ENCODE measurements at places on chromosomes 13 and 19. TPM values are rescaled to one million over a fixed set of nuclear protein-coding genes. Genes with fewer than 3 reads are reported as not detected.

GRCh38 chr19:34399886-34400285 is 4.3 kb upstream of the PDCD2L start:
- H3K27ac ChIP-seq, result no peak overlapping the region
- peaks cover 3% of the 10 kb centered on the region for H3K36me3 ChIP-seq
- no peaks in the 10 kb centered on the region for H3K27me3 ChIP-seq
- no peak overlapping the region for H3K4me3 ChIP-seq
- DNase-seq, result no peak
- no peaks in the 10 kb centered on the region for H3K4me1 ChIP-seq

- DNase-seq, result no peak
- no peaks in the 10 kb centered on the region for H3K27me3 ChIP-seq
- no peak overlapping the region for H3K4me3 ChIP-seq
- no peak overlapping the region for H3K27ac ChIP-seq
- H3K4me1 ChIP-seq, result no peaks in the 10 kb centered on the region
- H3K36me3 ChIP-seq, result no peaks in the 10 kb centered on the region
Measured at GRCh38 chr19:10747271-10747670, 29.4 kb downstream of the DNM2 start.

GRCh38 chr13:49681842-49682435 is 9.3 kb downstream of the EBPL start:
- no peaks in the 10 kb centered on the region for H3K27me3 ChIP-seq
- H3K4me1 ChIP-seq, result no peaks in the 10 kb centered on the region
- H3K27ac ChIP-seq, result no peak overlapping the region
- DNase-seq, result no peak
- no peaks in the 10 kb centered on the region for H3K36me3 ChIP-seq
- H3K4me3 ChIP-seq, result no peak overlapping the region

DNA sequence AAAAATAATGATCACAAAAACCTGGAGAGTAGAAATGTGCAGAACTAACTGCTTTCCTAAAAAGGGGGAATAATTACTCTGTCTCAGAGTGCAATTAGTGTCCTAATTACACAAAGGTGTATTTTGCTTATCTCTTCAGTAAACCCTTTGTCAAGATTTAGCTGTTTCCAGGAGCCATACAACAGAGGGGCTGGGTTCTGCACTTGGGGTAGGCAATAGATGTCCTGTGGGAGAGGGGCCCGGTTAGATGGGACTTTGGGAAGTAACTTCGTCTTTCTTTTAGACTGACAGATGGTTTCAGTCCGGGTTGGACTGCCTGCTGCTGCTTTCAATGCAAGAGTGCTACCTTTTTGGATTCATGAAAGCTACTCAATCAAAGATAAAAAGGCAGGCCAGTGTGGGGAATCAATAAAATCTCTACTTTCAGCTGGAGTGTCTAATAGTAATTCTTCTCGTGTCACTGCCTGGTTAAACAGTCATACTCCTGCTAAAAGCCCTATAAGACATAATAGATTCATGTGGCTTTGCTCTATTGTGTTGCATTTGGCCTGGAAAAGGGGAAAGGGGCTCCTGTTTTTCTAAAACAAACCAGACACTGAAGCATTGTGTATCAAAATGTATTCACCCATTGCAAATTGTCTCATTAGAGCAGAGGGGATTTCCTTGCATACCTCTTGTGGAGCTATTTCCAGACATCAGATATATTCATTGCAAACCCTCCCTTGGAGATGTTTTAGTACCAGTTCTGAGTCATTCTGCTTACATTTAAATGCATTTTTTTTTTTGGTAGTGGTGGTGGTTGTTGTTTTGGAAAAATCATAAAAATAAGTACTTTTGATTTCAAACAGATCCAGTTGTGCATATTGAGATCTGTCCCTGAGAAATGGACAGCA is 83.3 kb upstream of the PCDH8 start:
- no peak overlapping the region for H3K27ac ChIP-seq
- H3K27me3 ChIP-seq, result no peaks in the 10 kb centered on the region
- no peak for DNase-seq
- H3K4me1 ChIP-seq, result no peaks in the 10 kb centered on the region
- no peak overlapping the region for H3K4me3 ChIP-seq

- DNase-seq, result no peak
- no peak overlapping the region for H3K27ac ChIP-seq
- H3K27me3 ChIP-seq, result no peaks in the 10 kb centered on the region
- H3K36me3 ChIP-seq, result no peaks in the 10 kb centered on the region
Measured at GRCh38 chr19:4929186-4929585, 19.9 kb downstream of the UHRF1 start.

GRCh38 chr13:26442541-26442940 is 114.9 kb upstream of the WASF3 start:
- no peak for DNase-seq
- no peaks in the 10 kb centered on the region for H3K36me3 ChIP-seq
- H3K27me3 ChIP-seq, result no peaks in the 10 kb centered on the region

DNA sequence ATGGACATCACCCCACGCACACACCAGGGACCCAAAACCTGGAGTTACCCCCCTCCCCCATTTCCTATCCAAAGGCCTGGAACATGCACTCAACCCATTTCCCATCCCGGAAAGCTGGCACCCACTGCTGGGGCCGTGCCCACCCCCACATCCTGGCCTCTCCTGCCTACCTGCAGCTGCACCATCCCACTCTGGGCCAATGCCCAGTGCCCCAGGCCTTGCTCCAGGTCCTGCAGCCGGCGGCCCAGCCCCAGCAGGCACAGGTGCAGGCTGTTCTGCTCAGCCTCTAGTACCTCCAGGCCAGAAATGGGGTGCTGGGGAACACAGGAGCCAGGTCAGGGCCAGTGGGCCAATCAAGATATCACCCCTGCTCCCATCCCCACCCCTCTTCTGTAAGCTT is 1.7 kb downstream of the SYNE4 start:
- no peaks in the 10 kb centered on the region for H3K4me1 ChIP-seq
- H3K27me3 ChIP-seq, result no peaks in the 10 kb centered on the region
- H3K4me3 ChIP-seq, result no peak overlapping the region
- DNase-seq, result no peak
- no peaks in the 10 kb centered on the region for H3K36me3 ChIP-seq

DNA sequence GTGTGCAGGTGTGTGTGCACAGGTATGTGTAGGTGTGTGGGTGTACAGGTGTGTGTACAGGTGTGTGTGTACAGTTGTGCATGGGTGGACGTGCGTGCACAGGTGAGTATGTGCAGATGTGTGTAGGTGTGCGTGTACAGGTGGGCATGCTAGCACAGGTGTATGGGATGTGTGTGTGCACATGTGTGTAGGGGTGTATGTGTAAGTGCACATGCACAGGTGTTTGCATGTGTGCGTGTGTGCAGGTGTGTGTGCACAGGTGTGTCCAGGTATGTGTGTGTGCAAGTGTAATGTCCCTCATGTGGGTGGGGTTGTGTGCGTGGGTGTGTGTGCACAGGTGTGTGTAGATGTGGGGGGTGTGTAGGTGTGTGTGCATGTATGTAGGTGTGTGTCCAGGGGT is 27.5 kb upstream of the TFDP1 start:
- H3K4me1 ChIP-seq, result no peaks in the 10 kb centered on the region
- no peaks in the 10 kb centered on the region for H3K36me3 ChIP-seq
- no peaks in the 10 kb centered on the region for H3K27me3 ChIP-seq
- no peak for DNase-seq
- no peak overlapping the region for H3K27ac ChIP-seq

DNA sequence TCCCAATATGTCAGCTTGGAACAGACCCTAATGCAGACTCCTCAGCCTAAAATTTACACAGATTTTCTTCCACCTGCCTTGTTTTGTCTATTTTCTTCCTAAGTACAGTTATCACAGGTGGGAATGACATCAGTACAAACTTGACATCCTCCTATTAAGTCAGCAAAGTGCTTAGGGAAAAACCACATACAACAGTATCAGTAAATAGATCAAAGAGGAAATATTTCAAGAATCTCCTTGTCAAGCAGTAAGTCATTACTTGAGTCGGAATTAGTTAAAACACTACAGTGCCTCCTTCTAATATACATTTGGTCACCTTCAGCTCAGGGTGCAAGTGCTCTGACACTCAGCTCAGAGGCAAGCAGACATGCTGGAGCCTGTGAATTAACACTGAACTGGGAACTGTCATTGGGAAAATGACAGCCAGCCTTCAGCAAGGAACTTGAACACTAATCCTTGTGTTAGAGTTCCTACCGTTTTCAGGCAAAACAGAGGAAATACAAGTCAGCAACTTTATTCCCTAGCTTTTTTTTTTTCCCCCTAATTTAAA is 394.3 kb upstream of the HTR2A start:
- no peaks in the 10 kb centered on the region for H3K4me1 ChIP-seq
- no peaks in the 10 kb centered on the region for H3K36me3 ChIP-seq
- no peak overlapping the region for H3K4me3 ChIP-seq
- no peak overlapping the region for H3K27ac ChIP-seq
- no peak for DNase-seq

DNA sequence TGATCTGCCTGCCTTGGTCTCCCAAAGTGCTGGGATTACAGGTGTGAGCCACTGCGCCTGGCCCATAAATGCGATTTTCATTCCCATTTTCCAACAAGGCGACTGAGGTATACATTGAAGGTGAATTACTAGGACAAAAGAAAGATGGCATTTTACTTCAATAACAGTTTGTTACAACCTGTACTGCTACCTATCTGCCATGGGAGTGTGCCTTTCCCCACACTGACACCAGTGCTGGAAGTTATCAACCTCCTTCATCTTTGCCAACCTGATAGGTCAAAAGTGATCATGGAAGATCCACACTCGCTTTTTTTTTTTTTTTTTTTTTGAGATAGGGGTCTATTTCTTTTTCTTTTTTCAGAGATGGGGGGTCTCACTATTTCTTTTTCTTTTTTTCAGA is 11.0 kb downstream of the CRX start:
- DNase-seq, result no peak
- H3K27me3 ChIP-seq, result no peaks in the 10 kb centered on the region
- H3K4me1 ChIP-seq, result no peaks in the 10 kb centered on the region
- H3K36me3 ChIP-seq, result no peaks in the 10 kb centered on the region

GRCh38 chr13:97953376-97953970 is at the start of gene IPO5:
Gene IPO5, plus strand, starts transcription at chr13:97953675. Its CDS starts 23,022 bp downstream, at chr13:97976697.
- no peaks in the 10 kb centered on the region for H3K27me3 ChIP-seq
- H3K4me1 ChIP-seq, result no peaks in the 10 kb centered on the region
- H3K4me3 ChIP-seq, result no peak within 1 kb of the TSS
- DNase-seq, result no peak
- no peak within 1 kb of the TSS for H3K27ac ChIP-seq

DNA sequence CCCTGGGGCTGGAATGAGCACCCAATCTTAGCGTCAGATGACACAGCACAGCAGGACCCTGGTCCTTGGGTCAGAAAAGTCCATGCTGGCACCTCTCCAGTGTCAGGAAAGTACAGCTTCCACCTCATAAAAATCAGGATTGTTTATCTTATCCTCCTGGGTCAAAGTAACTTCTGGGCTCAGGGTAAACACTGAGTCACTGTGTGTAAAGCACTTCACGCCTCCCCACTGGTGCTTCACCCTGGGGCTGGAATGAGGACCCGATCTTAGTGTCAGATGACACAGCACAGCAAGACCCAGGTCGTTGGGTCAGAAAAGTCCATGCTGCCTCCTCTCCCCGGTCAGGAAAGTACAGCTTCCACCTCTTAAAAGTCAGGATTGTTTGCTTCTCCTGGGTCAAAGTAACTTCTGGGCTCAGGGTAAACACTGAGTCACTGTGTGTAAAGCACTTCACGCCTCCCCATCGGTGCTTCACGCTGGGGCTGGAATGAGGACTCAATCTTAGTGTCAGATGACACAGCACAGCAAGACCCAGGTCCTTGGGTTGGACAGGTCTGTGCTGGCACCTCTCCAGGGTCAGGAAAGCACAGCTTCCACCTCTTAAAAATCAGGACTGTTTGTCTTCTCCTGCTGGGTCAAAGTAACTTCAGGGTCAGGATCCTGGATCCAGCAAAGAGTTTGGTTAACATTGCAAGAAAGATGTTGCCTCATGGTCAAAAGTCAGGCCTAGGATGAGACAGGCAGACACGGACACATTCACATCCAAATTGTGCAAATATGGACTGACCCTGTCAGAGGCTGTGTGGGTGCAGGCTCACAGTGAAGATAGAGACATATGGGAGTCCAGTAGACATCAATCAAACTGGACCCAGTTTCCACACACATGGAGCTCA is 39.2 kb upstream of the CYP2A7 start:
- H3K27me3 ChIP-seq, result no peaks in the 10 kb centered on the region
- no peaks in the 10 kb centered on the region for H3K4me1 ChIP-seq
- H3K36me3 ChIP-seq, result no peaks in the 10 kb centered on the region
- DNase-seq, result no peak
- no peak overlapping the region for H3K4me3 ChIP-seq

DNA sequence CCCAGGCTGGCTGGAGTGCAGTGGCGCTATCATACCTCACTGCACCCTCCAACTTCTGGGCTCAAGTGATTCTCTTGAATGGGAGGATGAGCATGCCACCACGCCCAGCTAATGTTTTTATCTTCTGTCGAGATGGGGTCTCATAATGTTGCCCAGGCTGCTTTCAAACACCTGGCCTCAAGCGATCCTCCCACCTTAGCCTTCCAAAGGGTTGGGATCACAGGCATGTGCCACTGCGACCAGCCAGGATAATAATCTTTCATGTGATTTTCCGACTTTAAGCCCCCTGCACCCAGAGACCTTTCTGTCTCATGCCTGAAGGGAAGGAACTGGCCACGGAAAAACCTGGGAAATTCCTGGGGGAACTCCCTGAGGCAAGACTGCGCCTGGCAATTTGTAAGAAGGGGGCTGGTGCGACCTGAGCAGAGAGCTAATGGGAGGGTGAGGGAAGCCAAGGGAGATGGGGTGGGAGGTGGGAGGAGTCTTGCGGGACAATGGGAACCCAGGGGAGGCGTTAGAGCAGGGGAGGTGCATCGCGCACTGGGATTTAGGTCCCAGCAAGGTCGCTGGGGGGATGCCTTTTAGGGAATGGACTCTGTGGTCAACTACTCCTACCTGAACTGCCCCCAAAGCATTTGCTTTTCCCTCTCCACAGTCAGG is 1.2 kb upstream of the CCDC124 start:
- DNase-seq, result no peak
- no peaks in the 10 kb centered on the region for H3K27me3 ChIP-seq
- H3K4me1 ChIP-seq, result no peaks in the 10 kb centered on the region
- no peak overlapping the region for H3K4me3 ChIP-seq

DNA sequence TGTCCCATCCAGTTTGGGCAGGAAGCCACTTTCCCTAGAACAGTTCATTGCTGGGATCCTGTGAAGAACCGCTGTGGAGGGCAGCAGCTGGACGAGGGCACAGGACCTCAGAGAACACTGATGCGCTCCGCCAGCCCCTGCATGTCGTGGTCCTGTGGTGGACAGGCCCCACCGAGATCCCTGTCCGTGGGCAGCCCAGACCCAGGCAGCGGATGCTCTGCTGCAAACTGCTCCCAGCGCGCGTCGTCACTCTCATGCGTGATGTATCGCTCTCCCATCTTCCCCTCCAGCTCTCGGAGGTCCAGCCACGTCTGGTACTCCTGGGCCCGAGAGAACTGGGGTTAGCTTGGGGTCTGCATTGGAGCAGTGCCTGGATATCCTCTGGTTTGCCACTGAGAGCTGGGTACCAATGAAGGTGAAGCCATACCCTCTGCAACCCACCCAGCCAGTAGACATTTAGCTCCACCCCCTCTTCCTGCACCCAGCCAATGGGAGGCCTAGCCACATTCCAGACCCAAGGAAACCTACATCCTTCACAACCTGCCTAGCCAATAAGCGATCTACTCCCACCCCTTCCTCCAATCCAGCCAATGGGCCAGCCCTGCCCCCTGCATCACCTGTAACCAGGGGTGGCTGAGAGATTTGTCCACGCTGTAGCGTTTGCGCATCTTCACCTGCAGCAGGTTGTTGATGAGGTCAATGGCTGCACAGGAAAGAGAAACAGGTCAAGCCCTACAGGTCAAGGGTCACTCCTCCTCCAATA is 13.6 kb upstream of the DACT3 start:
- H3K27ac ChIP-seq, result no peak overlapping the region
- H3K4me1 ChIP-seq, result no peaks in the 10 kb centered on the region
- H3K27me3 ChIP-seq, result no peaks in the 10 kb centered on the region
- no peak for DNase-seq

CLDN10 gene
- 0.66 TPM for total RNA-seq

URAD gene
- total RNA-seq, result not detected

Measured in aorta (tissue), 5 donors.